Colonic mucosa (tissue), 4 donors: ENCODE measurements at places on chromosomes 1 and 21.
A peak's percentile ranks its signal among the peaks of the same experiment; 100 is the strongest.

GRCh38 chr1:183043872-183044854 lies 20.9 kb downstream of the LAMC1 start:
- H3K27ac ChIP-seq = no peak overlapping the region
- no peak overlapping the region for H3K4me3 ChIP-seq
- no peak for DNase-seq

- no peaks in the 10 kb centered on the region for H3K27me3 ChIP-seq
- no peaks in the 10 kb centered on the region for H3K36me3 ChIP-seq
- no peaks in the 10 kb centered on the region for H3K4me1 ChIP-seq
- no peak overlapping the region for H3K27ac ChIP-seq
Observed at GRCh38 chr1:230047114-230047865, 19.7 kb upstream of the GALNT2 start.

GRCh38 chr1:29289493-29289892 lies 53.2 kb downstream of the PTPRU start:
- DNase-seq = no peak
- H3K27ac ChIP-seq = no peak overlapping the region
- H3K4me3 ChIP-seq = no peak overlapping the region
- H3K27me3 ChIP-seq = no peaks in the 10 kb centered on the region
- H3K36me3 ChIP-seq = no peaks in the 10 kb centered on the region
- H3K4me1 ChIP-seq = no peaks in the 10 kb centered on the region

- no peaks in the 10 kb centered on the region for H3K36me3 ChIP-seq
- no peak overlapping the region for H3K27ac ChIP-seq
- peak overlapping the region; percentile 16 for H3K4me3 ChIP-seq
- H3K4me1 ChIP-seq = no peaks in the 10 kb centered on the region
- DNase-seq = no peak
Observed at GRCh38 chr1:33306653-33307493, 14.0 kb downstream of the A3GALT2 start.

DNA sequence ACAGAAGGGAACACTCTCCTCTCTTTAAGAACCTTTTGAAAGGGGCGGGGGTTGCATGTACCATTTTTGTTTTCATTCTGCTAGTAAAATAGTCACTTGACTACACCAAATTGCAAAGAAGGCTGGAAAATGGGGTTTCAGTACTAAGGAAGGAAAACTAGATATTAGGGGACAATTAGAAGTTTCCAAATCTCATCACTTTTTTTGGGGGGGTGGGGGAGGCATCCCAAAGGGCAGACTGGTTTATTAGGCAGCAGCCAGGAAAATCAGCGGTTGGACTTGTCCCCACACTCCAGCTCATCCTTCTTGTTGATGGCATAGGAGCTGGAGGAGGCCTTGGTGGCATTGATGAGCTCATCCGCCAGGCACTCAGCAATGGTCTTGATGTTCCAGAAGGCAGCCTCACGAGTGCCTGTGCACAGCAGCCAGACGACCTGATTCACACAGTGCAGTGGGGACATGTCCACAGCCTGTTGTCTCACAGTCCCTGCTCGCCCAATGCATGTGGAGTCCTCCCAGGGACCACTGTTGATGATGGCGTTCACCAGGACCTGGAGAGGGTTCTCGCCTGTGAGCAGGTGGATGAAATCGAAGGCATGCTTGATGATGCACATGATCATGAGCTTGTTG lies 1.7 kb upstream of the TMEM50B start:
- no peak for DNase-seq
- H3K4me1 ChIP-seq = peaks cover 5% of the 10 kb centered on the region
- H3K27me3 ChIP-seq = no peaks in the 10 kb centered on the region
- H3K36me3 ChIP-seq = no peaks in the 10 kb centered on the region

- no peaks in the 10 kb centered on the region for H3K36me3 ChIP-seq
- no peak overlapping the region for H3K4me3 ChIP-seq
- no peaks in the 10 kb centered on the region for H3K27me3 ChIP-seq
- no peak overlapping the region for H3K27ac ChIP-seq
- DNase-seq = no peak
- no peaks in the 10 kb centered on the region for H3K4me1 ChIP-seq
Observed at GRCh38 chr1:172640111-172640510, 18.8 kb upstream of the FASLG start.

- no peaks in the 10 kb centered on the region for H3K27me3 ChIP-seq
- DNase-seq = no peak
- no peak overlapping the region for H3K27ac ChIP-seq
- H3K4me3 ChIP-seq = no peak overlapping the region
Observed at GRCh38 chr1:239711768-239712167, 325.4 kb downstream of the CHRM3 start.

DNA sequence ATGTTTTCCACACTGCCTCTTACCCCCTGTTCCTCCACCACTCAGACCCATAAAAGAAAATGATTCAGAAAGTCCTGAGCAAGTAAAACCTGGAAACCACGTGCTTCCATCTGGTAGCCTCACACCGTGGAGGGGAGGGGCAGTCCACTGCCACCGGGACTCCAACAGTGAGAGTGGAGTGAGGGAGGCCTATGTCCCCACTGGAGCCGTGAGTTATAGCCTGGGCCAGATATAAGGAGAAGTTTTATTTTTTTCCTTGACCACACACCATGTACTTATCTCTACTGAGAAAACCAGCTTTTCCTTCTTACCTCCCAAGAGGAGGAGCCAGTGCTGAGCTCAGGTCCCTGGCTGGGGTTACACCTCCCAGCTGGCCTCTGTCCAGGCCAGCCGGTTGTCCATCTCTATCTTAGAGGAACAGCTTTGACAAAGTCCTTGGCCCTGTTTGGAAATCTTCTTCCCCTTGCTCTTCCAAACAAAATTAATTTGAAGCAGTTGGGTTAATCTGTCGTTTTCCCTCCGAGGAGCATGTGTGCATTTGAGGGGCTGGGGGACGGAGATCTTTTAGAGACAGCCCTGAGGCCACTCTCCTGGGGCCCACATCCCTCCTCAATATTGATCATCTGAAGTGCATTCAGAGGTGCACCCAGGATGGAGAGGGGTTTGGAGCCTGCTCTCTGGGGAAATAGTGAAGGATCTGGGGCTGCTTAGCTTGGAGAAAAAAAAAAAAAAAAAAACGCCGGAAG lies 49.1 kb upstream of the SERBP1 start:
- no peak overlapping the region for H3K4me3 ChIP-seq
- no peaks in the 10 kb centered on the region for H3K27me3 ChIP-seq
- no peaks in the 10 kb centered on the region for H3K36me3 ChIP-seq
- H3K27ac ChIP-seq = no peak overlapping the region
- no peaks in the 10 kb centered on the region for H3K4me1 ChIP-seq

DNA sequence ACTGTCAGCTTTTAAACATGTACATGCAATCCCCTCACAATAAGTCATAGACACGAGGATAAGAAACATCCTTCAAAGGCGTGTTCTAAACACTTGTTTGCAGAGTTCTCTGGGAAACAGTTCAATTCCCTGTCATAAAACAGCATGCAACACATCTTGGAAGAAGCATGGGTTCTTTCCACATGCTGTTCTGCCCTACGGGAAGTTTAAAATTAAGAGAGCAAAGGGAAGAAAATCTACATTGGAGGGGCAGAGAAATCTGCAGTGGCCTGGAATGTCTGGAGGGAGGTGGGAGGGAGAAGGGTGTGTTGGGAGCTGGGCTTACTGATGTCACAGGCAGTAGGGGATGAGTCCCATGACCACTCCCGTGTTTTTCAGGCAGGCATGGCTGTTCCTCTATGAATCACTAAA lies 98.3 kb upstream of the SLC2A1 start:
- no peaks in the 10 kb centered on the region for H3K27me3 ChIP-seq
- no peak overlapping the region for H3K27ac ChIP-seq
- no peaks in the 10 kb centered on the region for H3K4me1 ChIP-seq
- DNase-seq = no peak
- H3K4me3 ChIP-seq = no peak overlapping the region
- H3K36me3 ChIP-seq = no peaks in the 10 kb centered on the region

GRCh38 chr1:214857716-214858115 lies 224.8 kb upstream of the KCNK2 start:
- no peak for DNase-seq
- no peaks in the 10 kb centered on the region for H3K27me3 ChIP-seq
- H3K27ac ChIP-seq = no peak overlapping the region
- no peaks in the 10 kb centered on the region for H3K4me1 ChIP-seq
- no peaks in the 10 kb centered on the region for H3K36me3 ChIP-seq
